ENCODE measurements at places on chromosomes 3 and 15. TPM values are rescaled to one million over a fixed set of nuclear protein-coding genes. Genes with fewer than 3 reads are reported as not detected.

Gene SPINT1
- total RNA-seq = 8.9 TPM

Gene NR1I2
- 0.40 TPM for total RNA-seq

Gene TM4SF18
- total RNA-seq = not detected

Gene TMC3
- not detected for total RNA-seq

DNA sequence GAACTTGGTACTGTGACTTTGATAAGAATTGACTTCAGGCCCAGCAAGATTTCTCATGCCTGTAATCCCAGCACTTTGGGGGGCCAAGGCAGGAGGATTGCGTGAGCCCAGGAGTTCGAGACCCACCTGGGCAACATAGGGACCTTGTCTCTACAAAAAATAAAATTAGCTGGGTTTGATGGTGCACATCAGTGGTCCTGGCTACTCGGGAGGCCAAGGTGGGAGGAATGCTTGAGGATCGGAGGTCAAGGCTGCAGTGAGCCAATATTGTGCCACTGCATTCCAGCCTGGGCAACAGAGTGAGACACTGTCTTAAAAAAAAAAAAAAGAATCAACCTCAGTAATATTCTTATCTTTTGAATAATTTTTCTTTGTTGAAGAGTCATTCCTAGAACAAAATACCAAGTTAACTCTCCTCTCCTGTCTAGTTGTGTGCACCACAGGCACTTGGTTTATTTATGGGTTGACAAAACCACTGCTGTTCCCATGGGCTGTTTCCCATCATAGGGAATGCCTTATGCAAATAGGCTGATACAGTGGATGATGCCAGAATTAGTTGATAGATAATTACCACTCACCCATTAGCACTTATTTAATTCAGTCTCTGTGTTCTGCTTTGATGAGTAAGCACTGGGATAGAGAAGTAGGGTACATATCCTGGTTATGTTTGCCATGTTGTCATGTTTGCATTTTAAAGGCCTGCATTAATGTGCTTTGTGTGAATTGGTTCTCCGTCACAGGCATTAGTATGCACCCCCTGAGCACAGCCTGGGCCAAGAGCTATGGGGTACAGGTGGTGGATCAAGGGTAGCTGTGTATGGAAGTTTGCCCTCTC, 32.9 kb downstream of the TRAK1 start:
- DNase-seq = no peak
- peaks cover 19% of the 10 kb centered on the region for H3K4me1 ChIP-seq
- no peaks in the 10 kb centered on the region for H3K27me3 ChIP-seq
- peaks cover 12% of the 10 kb centered on the region for H3K36me3 ChIP-seq

GRCh38 chr3:73465926-73466325, 158.8 kb downstream of the PDZRN3 start:
- DNase-seq = no peak
- H3K27ac ChIP-seq = no peak overlapping the region
- peaks cover 10% of the 10 kb centered on the region for H3K27me3 ChIP-seq
- no peaks in the 10 kb centered on the region for H3K4me1 ChIP-seq
- no peak overlapping the region for H3K4me3 ChIP-seq
- H3K36me3 ChIP-seq = no peaks in the 10 kb centered on the region

DNA sequence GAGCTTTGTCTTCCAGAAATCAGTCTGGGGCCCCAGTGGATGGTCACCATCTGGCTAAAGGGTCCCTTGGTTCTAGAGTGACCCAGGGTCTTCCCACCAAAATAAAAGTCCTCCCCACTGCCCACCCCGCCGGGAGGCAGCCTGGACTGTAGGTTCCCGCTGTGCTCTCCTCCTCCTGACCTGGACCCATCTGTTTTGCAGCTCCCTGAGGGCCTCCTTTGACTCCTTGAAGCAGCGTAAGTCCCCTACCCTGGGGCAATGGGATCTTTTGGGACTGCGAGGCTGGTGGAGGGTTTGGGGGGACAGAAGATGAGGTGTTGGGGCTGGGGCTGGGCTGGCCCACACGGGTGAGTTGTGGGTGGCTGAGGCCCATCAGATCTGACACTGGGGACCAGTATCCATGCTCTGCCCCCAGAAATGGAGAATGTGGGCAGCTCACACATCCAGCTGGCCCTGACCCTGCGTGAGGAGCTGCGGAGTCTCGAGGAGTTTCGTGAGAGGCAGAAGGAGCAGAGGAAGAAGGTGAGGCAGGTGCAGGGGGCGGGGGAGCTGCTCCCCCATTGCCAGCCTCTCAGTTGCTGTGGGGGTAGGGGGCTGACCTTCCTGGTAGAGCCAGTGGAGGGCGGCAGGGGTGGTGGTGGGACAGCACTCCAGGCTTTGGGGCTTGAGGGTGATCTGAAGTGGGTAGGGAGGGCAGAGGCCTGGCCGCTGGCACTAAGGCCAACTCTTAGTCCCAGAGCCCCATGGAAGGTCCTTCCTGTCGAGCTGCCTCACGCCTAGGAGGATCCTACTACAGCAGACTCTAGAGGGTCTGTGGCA, 30.4 kb downstream of the PSTPIP1 start:
- no peaks in the 10 kb centered on the region for H3K27me3 ChIP-seq
- no peak for DNase-seq
- H3K4me1 ChIP-seq = peaks cover 39% of the 10 kb centered on the region

DNA sequence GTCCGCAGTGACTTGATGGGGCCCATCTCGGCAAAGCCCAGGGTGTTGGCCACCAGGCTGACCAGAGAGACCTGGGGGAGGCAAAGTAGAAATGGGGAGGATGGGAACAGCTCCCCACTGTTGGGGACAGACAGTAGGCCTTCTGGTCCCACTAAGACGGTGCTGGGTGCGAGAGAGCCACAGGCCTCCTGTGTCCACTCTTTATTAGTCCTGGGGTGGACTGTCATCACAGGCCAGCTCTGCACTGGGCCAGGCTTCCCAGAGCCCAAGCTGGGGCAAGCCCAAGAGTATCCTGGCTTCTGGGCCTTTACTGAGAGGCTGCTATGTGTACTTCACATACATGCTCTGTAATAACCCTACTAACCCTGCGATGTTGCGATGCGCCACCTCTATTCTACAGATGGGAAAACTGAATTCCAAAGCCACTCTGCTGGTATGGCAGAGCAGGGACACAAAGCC, 66.4 kb downstream of the EXOG start:
- no peak overlapping the region for H3K27ac ChIP-seq
- no peaks in the 10 kb centered on the region for H3K27me3 ChIP-seq
- H3K4me3 ChIP-seq = no peak overlapping the region
- DNase-seq = no peak

DNA sequence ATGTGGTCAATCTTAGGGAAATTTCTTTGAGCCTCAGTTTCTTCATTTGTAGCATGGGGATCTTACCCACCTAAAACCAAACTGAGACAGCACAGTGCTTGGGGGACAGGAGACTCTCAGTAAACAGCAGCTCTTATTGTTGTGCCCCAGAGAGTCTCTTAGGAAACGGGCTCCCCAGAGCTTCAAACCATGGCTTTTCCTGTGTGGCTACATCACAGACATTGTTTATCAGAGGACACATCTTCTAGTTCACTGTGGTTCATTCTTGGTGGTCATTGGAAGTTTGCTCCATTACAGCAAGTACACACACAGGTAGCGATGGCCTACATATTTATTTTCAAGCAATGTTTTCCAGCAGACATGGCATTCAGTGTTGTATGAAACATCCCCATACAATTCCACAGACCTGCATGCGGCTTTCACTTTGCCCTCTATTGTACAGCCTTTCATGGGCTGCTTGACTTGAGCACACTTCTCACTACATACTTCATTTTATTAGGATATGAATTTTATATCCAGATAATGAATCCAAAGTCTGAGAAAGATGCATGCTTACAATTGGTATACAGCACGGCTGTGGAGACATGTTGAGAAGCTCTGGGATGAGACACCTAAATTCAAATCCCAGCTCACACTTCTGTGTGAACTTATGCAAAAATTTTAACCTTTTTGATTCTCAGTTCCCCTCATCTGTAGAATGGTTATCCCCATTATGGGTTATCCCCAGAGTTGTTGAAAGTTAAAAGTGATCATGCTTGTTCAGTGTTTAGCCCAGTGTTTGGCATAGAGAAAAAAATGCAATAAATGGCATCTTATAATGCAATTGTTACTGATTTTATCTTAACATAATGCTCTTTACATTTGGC, 84.8 kb upstream of the ICE2 start:
- peak overlapping the region; percentile 47 for H3K27ac ChIP-seq
- no peak overlapping the region for H3K4me3 ChIP-seq
- no peaks in the 10 kb centered on the region for H3K27me3 ChIP-seq
- DNase-seq = no peak

- H3K4me3 ChIP-seq = no peak overlapping the region
- no peak for DNase-seq
- H3K27me3 ChIP-seq = no peaks in the 10 kb centered on the region
- no peak overlapping the region for H3K27ac ChIP-seq
- no peaks in the 10 kb centered on the region for H3K36me3 ChIP-seq
- no peaks in the 10 kb centered on the region for H3K4me1 ChIP-seq
Measured at GRCh38 chr3:16183601-16184270, 9.3 kb downstream of the GALNT15 start.

GRCh38 chr15:49187549-49188245, 17.6 kb downstream of the GALK2 start:
- no peak overlapping the region for H3K27ac ChIP-seq
- no peaks in the 10 kb centered on the region for H3K27me3 ChIP-seq
- DNase-seq = no peak
- H3K4me3 ChIP-seq = no peak overlapping the region
- peaks cover 27% of the 10 kb centered on the region for H3K4me1 ChIP-seq
- peaks cover 23% of the 10 kb centered on the region for H3K36me3 ChIP-seq

- no peak for DNase-seq
- H3K27me3 ChIP-seq = no peaks in the 10 kb centered on the region
- no peaks in the 10 kb centered on the region for H3K4me1 ChIP-seq
- no peak overlapping the region for H3K4me3 ChIP-seq
- H3K36me3 ChIP-seq = peaks cover 41% of the 10 kb centered on the region
Measured at GRCh38 chr3:57919987-57920386, 88.2 kb upstream of the FLNB start.

DNA sequence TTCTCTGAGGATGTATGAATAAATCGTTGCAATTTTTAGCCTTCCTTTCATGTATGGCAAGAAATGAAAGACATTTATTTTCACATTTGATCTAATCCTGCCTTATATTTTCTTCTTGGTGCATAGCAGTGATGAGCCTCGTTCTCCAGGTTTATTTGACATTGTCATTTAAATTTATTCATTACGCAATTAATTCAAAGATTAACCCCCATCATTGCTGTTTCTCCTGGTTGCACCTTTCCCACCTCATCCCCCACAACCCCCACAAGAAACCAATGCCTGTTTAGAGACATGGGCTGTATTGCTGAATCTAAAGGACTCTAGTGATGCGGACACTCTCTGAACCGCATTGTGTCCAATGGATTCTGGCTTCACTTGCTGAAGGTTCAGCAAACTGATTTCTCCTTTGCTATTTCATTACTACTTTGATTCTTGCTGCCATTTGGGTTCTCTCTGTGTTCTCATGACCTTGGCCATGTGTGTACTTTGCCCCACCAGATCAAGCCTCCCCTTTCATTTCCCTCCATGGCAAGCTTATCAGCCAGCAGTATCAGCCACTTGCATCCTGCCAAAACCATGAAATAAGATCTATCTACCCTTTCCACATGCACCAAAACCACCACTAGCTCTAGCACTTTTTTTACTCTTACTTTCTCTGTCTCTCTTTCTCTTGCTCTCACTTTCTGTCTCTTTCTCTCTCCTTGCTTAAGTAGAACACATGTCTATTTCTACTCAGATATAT, 382.7 kb downstream of the GBE1 start:
- H3K27me3 ChIP-seq = no peaks in the 10 kb centered on the region
- no peak for DNase-seq
- no peaks in the 10 kb centered on the region for H3K36me3 ChIP-seq
- no peak overlapping the region for H3K27ac ChIP-seq
- H3K4me3 ChIP-seq = no peak overlapping the region

- H3K27ac ChIP-seq = no peak overlapping the region
- H3K4me1 ChIP-seq = peaks cover 7% of the 10 kb centered on the region
- no peak for DNase-seq
- no peaks in the 10 kb centered on the region for H3K36me3 ChIP-seq
- peaks cover 7% of the 10 kb centered on the region for H3K27me3 ChIP-seq
Measured at GRCh38 chr15:92502336-92502735, 108.7 kb downstream of the ST8SIA2 start.

DNA sequence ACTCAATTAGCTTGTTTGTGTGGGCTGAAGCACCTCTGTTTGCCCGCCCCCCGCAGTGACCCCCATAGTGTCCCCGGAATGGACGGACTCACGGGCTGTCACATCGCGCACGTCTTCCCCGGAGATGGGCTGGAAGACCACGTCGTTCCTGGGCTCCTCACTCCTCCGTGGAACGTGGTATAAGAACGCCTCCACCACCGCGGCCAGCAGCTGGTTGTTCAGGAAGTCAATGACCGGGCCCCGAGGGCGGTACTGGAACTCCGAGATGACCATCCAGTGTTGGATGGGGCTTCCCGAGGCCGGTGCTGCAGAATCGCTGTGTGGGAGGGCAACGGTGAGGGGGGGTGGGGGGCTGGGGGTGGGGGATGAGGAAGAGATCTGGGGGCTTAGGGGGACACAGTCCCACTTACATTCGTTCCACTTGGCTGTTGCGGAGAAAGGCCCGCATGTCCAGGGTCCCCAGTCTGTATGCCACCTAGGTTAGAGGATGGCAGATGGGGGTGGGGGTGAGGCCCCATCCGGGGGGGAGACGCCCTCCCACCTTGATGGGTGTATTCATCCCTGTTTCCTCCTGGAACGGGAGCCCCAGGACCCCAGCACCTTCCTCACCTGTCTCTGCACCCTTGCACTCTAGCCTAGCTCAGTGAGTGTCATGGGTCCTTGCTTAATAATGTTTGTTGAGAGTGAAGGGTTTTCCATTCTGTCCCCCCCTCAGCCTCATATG, 30.2 kb downstream of the MUC20 start:
- DNase-seq = no peak
- no peak overlapping the region for H3K4me3 ChIP-seq
- H3K27me3 ChIP-seq = peaks cover under 1% of the 10 kb centered on the region
- H3K4me1 ChIP-seq = peaks cover 13% of the 10 kb centered on the region
- H3K36me3 ChIP-seq = no peaks in the 10 kb centered on the region

DNA sequence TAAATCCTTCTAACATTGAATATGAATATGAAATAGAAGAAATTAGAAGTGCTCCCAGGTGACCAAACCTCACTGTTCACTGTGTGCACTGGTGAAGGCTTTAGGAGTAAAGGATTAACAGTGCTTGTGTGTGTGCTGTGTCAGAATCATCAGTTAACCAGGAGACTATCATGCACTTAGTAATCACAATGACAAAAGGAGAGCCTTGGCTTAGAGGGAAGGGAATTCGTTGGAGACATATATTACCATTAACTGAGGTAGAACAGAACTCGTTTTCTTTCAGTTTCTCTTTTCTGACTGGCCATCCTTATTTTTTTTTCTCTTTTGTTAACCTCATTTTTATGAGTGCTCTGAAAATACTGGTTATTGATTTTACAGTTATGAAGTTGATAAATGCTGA, 213.3 kb upstream of the GBE1 start:
- no peaks in the 10 kb centered on the region for H3K36me3 ChIP-seq
- H3K4me1 ChIP-seq = no peaks in the 10 kb centered on the region
- H3K27me3 ChIP-seq = no peaks in the 10 kb centered on the region
- DNase-seq = no peak
- H3K27ac ChIP-seq = no peak overlapping the region
